ENCODE measurements at places on chromosomes 1 and 21. TPM values are rescaled to one million over a fixed set of nuclear protein-coding genes. Genes with fewer than 3 reads are reported as not detected.

MAN1C1 gene
- 7.9 TPM for total RNA-seq

TXLNA gene
- 35.9 TPM for total RNA-seq

PTTG1IP gene
- total RNA-seq: 88.6 TPM

KPNA6 gene
- 22.6 TPM for total RNA-seq

PFKL gene
- 85.3 TPM for total RNA-seq

GOLT1A gene
- total RNA-seq: not detected

EIF3I gene
- total RNA-seq: 102 TPM

DNA sequence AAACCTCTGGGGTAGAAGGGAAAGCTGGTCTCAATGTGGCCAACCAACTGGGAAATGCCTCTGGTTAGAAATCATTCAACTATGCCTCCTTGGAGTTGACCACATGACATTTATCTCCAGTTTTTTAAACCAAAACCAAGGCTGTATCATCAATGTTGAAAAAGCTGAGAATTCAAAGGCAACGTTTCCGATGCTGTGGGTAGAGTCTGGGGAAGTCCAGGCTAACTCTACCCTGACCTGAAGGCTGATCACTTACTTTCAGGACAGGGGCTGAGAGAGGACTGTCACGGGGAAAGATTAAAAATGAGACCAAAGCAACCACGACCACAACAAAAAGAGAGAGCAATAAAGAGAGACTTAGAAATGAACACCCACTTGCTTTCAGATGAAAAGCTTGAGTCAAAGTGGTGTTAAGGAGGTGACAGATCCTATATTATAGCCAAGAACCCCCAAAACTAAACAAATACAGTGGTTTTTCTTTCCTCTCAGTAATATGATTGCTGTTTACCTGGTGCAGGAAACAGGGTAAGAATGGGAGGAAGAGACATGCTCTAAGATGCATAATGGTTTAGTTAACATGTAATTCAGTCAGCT is 90.8 kb upstream of the TNFSF4 start:
- no peak for DNase-seq

GRCh38 chr1:202266061-202266765 is 72.6 kb downstream of the LGR6 start:
- no peak for DNase-seq

GRCh38 chr1:22643381-22643780 is at the start of gene C1QC:
Gene C1QC, plus strand, starts transcription at chr1:22643633. Its CDS starts 391 bp downstream, at chr1:22644024.
- DNase-seq: no peak

DNA sequence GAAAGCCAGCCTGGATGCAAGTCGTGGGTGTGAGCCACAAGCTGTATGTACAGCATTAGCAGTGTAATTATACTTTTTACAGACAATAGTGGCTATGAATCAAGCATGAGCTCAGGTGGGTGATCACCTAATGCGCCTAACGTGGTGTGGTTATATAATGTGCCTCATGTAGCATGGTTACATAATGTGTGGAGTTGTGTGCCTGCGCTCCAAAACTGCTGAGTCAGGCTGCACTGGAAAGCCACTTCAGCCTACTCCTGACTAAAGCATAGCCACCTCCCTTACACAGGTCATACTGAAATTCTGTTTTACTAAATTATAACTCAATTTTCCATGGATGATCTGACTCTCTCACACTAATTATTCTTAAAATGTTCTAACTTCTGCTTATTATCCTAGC is 69.8 kb downstream of the KCNT2 start:
- no peak for DNase-seq

DNA sequence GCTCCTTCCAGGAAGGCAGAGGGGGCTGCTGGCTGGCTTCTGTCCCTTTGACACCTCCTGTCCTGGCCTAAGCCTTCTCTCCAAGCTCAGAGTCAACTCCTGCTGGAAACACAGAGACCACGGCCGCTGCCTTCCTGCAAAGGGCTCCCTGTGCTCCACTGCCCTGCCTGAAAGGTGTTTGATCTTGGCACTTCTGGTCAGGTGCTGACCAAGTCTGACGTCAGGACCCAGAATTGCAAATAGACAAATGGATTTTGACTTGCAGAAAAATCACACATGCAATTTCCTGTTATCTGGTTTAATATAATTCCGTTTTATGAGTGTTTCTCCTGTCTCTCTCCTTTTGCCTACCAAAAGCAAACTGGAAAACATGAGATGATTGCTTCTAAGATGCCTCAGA is 86.5 kb upstream of the HMGB4 start:
- DNase-seq: no peak

Measured in skin of body (tissue), 3 donors.